ENCODE measurements at places on chromosomes 2 and 18.

- DNase-seq: no peak
Measured at GRCh38 chr2:215427585-215427984, 8.3 kb downstream of the FN1 start.

- no peak for DNase-seq
Measured at GRCh38 chr2:138600732-138601457, 99.3 kb downstream of the SPOPL start.

DNA sequence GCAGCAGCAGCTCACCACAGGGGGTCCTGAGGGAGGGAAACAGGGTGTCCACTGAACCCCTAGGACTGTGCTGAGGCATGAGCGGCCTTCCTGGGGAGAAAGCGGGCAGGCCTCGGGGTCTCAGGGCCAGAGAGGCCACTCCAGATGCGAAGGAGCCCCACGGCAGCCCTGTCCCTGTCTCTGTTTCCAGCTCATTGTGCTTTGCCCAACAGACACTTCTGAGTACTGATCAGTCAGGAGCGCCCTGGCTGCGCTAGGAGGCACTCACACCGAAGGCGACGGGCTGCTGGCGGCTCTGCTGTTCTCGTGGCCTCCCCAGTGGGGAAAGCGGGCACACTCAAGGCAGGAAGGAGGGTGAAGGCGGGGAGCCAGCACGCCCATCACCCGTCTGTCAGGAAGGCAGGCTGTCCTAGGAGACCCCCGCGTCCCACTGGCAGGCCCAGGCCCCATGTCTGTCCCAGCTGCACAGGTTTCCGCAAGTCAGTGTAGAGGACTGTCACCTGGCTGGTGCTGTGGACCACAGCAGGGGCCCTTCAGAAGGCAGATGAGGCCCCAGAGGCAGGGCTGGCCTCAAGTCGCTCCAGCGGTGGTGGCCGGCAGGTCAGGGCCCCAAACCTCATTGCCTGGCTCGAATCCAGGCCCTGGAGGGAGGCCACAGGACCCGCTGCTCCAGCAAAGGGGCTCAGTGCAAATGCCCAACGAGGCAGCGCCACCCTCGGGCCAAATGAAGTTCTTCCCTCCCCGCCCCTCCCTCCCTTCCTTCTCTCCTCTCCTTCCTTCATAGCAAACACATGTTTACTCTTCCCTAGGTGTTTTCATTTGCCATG is 6.8 kb downstream of the ESPNL start:
- DNase-seq: no peak

GRCh38 chr2:113755035-113755834 is 1.2 kb downstream of the SLC35F5 start:
- DNase-seq: no peak

- no peak for DNase-seq
Measured at GRCh38 chr2:106700616-106701015, 185.4 kb downstream of the ST6GAL2 start.

DNA sequence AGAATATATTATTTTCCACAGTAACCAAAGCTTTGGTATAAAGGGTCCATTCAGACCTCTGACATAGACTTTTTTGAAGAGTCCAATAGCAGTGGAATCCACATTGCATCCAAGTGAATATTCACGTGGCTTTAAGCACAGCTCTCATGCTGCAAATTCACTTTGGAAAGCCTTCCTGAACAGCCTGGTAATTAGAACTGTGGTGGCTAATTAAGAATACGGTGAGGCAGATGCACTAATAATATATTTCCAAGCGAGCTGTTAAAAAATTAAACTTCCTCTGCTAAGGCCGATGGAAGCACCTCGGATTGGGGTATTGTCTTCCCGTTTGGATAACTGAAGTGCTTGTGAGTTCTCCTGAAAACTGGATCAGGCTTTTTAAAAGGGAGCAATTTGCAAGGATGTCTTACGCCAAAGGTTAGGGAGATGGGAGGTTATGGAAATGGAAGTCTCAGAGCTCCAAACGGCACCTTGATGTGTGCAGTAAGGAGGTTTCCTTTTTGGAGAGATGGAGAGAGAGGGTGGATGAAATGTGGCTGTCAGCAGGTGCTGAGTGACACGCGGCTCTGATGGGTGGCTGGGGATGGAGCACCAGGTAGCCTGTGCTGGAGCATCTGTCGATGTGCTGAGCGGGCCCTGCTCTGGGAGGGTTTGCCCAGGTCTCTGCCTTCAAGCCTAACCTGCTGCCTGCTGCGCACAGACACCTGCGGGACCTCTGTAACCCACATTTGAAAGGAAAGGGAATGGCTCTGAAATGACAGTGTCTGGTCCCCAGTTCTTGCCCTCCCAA is 37.5 kb downstream of the CABLES1 start:
- DNase-seq: no peak

GRCh38 chr18:8720141-8720540 is 14.8 kb downstream of the MTCL1 start:
- no peak for DNase-seq

DNA sequence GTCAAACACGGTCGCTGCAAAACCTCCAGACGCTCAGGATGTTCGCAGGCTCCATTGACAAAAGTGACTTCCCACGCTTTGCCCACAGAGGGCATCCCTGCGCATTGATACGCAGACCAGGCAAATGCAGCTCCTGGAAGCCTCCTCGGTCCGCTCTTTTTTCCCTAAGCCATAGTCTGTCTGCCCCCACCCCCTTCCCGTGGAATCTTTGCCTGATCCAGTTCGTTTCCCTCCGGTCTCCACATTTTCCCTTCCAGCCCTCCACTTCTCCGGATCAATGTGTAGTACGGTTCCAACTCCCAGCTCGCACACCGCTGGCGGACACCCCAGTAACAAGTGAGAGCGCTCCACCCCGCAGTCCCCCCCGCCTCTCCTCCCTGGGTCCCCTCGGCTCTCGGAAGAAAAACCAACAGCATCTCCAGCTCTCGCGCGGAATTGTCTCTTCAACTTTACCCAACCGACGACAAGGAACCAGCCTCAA is at the start of gene DCC:
TSS of gene DCC (plus strand) at position 307 of the 481 bp plus-strand sequence. CDS start 591 bp downstream, outside the sequence.
- no peak for DNase-seq

- DNase-seq: no peak
Measured at GRCh38 chr2:196256585-196256984, 85.2 kb upstream of the STK17B start.

DNA sequence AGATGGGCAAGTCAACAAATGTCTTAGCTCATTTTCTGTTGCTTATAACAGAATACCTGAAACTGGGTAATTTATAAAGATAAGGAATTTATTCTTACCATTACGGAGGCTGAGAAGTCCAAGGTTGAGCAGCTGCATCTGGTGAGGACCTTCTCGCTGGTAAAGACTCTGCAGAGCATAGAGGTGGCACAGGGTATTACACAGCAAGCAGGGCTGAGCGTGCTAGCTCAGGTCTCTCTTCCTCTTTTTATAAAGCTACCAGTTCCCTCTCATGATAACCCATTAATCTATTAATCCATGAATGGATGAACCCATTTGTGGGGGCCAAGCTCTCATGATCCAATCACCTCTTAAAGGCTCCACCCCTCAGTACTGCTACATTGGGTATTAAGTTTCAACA is 109.1 kb downstream of the CDK15 start:
- no peak for DNase-seq

DNA sequence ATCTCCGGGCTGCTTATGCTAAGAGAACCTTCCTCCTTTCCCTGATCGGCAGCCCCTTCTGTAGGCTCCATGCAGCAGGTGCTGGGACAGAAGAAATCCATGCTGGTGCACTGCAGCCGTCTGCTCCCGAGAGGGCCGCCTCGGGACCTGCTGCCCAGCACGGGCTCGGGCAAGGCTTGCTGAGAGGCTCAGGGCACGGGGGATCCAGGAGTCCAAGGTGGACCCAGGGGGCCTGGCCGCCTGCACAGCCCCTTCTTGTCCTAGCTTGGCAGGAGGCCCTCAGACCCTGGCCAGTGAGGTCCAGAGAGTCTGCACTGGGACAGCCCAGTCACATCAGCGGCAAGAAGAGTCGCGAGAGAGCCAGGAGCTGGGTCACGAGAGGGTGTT is 13.3 kb upstream of the DUSP2 start:
- DNase-seq: no peak

DNA sequence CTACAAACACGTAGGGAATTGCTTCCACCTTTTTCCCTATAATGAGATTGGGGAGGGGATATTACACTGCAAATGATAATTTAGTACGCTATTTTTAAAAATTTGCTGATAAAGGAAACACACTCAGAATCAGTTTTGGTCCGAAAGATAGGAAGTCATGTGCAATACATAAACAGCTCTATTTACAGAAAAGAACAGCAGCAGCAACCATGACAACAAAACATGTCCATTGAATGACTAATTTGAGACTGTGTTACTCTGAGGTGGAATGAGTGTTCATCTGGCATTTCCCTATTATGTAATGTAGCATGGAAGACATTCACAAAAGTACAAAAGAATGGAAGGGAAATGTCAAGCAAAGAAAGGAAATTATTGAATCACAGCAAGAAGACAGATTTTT is 337.2 kb downstream of the NBAS start:
- no peak for DNase-seq

DNA sequence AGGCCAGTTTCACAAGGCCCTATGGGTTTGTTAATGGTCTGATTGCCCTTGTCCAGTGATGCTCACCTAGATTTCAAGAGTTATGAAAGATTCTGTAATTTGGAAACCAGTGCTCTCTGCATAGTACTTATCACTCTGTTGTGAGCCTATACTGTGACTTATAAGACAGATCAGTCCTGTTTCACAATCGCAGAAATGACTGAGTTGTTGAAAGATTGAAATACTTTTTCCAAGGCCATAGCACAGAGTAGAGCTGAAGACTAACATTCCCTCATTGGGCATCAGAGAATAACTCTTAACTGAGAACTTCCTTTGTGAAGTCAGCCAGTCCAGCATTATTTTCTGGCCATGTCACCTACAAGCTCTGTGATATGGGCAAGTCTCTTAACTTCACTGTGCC is 44.0 kb downstream of the CCDC85A start:
- DNase-seq: no peak

GRCh38 chr2:15808944-15809343 is 131.4 kb upstream of the MYCN start:
- DNase-seq: no peak

DNA sequence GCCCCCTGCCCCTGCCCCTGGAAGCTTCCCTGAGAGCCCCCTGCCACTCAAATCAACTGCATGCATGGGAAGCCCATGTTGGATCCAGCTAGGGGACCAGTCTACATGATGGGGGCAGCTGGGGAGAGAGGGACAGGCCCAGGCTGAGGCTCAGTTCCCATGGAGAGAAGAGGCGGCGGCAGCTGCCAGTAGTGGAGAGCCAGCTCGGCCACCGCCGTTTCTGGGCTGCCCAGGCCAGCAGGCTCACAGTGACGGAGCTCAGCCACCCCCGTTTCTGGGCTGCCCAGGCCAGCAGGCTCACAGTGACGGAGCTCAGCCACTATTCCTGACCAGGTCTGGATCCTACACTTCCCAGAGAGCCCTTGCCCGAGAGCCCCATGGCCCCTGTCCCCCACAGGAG is 3.6 kb downstream of the MAB21L4 start:
- no peak for DNase-seq

GRCh38 chr2:111534910-111535352 is 349.1 kb downstream of the ANAPC1 start:
- no peak for DNase-seq

GRCh38 chr2:42846932-42847595 is 54.7 kb upstream of the HAAO start:
- no peak for DNase-seq

GRCh38 chr2:217611056-217611455 is 391.7 kb downstream of the TNS1 start:
- no peak for DNase-seq

- no peak for DNase-seq
Measured at GRCh38 chr2:152134488-152135280, 35.8 kb upstream of the CACNB4 start.

GRCh38 chr2:120493231-120493630 is 147.3 kb downstream of the INHBB start:
- DNase-seq: no peak

Data from activated CD4-positive, CD25-positive, alpha-beta regulatory T cell (primary cell).